Foreskin keratinocyte (primary cell): ENCODE measurements at places on chromosomes 13 and 19. TPM values are rescaled to one million over a fixed set of nuclear protein-coding genes. Genes with fewer than 3 reads are reported as not detected.
A peak's percentile ranks its signal among the peaks of the same experiment; 100 is the strongest.

The SEMA6B gene
- total RNA-seq = 1.3 and 1.7 TPM in 2 replicates

The MRPL4 gene
- total RNA-seq = 80.3 and 94.6 TPM in 2 replicates

The ZNF536 gene
- not detected in 2 replicates for total RNA-seq

The ZNF154 gene
- total RNA-seq = 1.9 and 3.4 TPM in 2 replicates

DNA sequence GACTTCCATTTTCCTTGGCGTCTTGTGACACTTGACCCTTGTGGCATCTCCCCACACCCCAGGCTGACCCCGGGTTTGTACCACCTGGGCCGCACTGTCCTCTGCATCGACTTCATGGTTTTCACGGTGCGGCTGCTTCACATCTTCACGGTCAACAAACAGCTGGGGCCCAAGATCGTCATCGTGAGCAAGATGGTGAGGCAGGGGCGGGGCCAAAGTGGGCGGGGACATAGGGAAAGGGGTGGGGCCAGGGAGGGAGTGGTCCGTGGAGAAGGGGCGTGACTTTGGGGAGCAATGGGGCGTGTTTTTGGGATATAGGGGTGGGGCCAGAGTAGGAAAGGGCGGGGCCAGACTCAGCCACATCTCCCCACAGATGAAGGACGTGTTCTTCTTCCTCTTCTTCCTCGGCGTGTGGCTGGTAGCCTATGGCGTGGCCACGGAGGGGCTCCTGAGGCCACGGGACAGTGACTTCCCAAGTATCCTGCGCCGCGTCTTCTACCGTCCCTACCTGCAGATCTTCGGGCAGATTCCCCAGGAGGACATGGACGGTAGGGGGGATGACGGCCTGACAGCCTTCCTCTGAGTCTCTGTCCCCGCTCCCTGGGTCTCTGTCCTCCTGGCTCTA lies 42.8 kb downstream of the TRPM4 start:
- no peak for DNase-seq

- peak; percentile 42 for DNase-seq
Observed at GRCh38 chr13:51861723-51862300, at the start of gene CCDC70. Gene CCDC70 (plus strand): TSS chr13:51861969. CDS start chr13:51865412, 3,443 bp downstream.

DNA sequence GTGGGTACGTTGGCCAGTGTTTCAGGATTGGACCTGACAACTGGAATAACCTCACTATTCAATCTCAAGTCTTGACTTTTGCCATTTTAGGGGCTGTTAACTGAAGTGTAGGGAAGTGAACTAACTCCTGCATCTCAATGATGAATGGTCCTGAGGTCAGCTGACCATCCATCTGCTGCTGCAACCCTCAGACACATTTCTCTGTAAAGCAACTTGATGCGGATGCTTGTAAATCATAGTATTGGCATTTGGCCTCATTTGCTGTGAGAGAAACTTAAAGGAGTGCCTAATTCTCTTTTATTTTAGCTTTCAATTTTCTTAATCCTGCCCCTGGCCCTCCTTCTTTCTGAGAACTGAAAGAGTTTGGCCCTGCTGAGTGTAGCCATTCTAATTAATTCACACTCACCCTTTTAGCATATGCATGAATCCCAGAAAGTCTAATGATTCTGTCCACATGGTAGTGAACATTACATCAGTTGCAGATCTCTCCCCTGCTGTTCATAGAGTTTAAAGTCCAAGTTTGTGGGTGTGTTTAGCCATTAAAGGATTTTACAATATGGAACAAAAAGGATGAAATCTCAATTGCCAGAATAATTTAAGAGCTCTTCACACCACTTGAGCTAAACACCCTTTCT lies 1531.4 kb upstream of the SLC10A2 start:
- DNase-seq = no peak

GRCh38 chr19:54172471-54173358 lies at the start of gene TMC4:
Gene TMC4 (minus strand): TSS chr19:54173160. CDS start chr19:54173117, 43 bp downstream.
- DNase-seq = peak; percentile 82

DNA sequence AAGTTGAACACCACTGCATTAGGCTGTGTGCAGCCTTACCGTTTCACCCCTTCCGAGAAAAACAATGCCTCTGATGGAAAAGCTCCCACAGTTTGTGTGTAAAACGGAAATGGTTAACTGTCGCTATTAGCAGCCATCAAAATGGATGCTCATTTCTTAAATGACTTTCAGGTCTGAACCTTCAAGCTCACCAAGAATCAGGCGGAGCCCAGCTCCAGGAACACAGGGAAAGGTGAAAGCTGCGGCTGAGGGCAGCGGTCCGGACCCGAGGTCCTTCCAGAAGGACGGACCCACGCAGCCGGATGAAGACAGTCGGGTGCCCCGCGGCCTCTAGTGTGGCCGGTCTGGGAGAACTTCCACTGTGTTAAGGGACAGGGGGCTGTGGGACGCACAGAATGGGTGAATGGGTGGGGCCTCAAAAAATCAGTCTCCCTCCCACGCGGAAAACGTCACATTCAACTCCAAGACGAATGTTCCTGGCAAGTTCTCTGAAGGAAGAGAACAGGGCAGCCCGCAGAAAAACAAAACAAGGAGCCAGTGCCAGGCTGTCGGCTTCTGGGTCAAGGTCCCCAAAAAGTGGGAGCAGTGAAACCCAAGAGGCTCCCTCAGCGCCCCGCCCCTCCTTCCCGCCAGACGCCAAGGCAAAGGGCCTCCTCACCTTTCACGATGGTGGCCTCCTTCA lies 4.9 kb downstream of the IRS2 start:
- no peak for DNase-seq

DNA sequence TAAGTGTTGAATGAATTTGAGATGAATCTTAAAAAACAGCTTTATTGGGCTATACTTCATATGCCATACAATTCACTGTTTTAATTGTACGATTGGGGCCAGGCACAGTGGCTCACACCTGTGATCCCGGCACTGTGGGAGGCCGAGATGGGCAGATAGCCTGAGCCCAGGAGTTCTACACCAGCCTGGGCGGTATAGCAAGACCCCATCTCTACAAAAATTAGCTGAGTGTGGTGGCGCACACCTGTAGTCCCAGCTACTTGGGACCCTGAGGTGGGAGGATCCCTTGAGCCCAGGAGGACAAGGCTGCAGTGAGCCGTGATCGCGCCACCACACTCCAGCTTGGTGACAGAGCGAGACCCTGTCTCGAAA lies 10.3 kb downstream of the ARID3A start:
- DNase-seq = no peak
